CD4-positive, alpha-beta T cell treated with Interleukin-12 subunit alpha and Interleukin-12 subunit beta, for 1 hour (primary cell): ENCODE measurements at places on chromosomes 16 and 17.
A peak's percentile ranks its signal among the peaks of the same experiment; 100 is the strongest.

GRCh38 chr17:27351759-27352158 is 57.8 kb downstream of the WSB1 start:
- no peak for DNase-seq

GRCh38 chr17:82752371-82753200 is 721 bp downstream of the TBCD start:
- DNase-seq, result no peak

DNA sequence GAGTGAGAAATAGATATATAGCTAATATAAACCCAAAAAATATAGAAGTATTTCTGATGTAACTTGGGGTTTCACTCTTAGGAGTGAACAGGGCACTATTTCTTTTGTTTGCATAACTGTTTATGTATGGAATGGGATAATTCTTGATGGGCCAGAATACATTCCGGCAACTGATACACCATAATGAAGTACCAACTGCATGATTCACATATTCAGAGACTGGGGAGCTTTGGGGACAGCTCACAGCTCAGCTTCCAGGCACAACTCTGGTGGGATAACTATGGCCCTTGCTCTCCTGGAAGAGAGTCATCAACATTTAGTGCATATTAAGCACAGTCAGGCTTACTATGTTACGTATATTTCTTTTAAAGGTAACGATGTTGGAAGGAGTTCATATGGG is 42.1 kb upstream of the ADCY7 start:
- DNase-seq, result no peak

- no peak for DNase-seq
Measured at GRCh38 chr17:45990886-45991285, 8.2 kb upstream of the STH start.

DNA sequence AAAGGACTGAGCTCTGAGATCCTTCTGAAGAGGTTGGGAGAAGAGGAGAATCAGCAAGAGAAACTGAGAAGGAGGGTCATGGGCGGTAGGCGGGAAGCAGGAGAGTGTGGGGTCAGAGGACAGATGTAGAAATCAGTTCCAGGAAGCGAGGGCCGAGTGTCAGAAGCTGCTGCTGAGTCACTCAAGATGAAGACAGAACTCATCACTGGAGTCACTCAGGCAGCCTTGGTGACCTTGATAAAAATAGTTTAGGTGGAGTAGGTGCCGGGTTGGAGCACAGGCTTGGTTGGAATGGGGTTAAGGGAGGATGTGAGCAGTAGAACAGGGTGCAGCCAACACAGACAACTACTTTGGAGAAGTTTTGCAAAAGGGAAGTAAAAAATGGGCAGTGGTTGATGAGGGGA is 6.1 kb upstream of the ITGAM start:
- DNase-seq, result peak; percentile 16
